ENCODE measurements at places on chromosomes 16 and 17.
A peak's percentile ranks its signal among the peaks of the same experiment; 100 is the strongest.

DNA sequence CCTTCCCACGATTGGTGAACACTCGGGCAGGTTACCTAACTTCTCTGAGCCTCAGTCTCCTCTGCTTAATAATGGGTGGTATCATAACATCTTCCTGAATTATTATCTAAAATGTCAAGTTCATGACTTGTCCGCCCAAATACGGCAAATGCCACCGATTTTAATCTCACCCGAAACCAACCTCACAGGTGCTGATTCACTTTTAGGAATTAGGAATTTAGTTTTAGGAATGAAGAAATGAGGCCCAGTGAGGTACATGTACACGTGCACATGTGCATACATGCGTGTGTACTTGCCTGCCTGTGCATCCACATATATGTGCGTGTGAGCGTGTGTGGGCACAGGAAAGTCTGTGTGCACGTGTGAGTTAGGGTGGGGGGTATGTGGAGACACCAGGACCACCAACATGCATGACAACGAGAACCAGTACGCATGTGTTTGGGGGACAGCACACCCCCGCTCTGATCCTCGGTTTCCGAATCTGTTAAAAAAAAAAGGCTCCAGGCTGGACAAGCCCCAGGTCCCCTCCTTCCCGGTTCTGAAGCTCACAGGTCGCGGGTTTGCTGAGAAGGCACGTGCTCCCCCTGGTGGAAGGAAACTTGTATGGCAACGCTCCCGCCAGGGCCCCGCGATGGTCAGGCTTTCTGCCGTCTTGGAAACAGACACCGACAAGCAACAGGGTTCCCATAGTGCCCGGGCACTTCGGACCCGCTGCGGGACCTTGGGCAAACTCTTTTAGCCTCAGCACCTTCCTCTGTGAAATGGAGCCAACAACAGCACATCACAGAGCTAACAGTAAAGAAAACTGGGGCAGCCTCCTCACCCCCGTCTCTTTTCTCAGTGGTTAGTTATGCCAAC lies 219.2 kb downstream of the RBFOX3 start:
- peak; percentile 61 for DNase-seq

- no peak for DNase-seq
Observed at GRCh38 chr17:79932451-79933306, 93.4 kb upstream of the CBX4 start.

GRCh38 chr17:4665027-4665426 lies 23.5 kb upstream of the ALOX15 start:
- DNase-seq = no peak

GRCh38 chr16:14196011-14196410 lies 124.9 kb downstream of the MRTFB start:
- DNase-seq = no peak

DNA sequence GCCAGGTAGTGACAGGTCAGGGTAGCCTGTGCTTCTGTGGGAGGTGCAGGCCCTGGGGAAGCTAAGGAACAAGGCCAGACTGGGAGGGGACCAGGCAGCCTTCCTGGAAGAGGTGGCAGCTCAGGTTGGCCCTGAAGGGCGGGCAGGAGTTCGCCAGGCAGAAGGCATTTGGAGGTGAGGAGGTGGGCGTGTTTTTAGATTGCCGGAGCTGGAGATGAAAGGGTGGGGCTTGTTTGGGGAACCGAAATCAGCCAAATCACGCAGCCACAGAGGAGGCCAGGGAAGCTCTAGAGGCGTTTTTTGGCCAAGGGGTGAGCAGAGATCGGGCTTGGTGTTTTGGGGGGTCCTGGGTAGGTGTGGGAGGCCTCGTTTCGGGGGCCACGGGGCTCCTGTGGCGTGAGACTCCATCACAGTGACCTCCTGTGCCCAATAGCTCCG lies 7.6 kb downstream of the ADCY7 start:
- DNase-seq = peak; percentile 70

DNA sequence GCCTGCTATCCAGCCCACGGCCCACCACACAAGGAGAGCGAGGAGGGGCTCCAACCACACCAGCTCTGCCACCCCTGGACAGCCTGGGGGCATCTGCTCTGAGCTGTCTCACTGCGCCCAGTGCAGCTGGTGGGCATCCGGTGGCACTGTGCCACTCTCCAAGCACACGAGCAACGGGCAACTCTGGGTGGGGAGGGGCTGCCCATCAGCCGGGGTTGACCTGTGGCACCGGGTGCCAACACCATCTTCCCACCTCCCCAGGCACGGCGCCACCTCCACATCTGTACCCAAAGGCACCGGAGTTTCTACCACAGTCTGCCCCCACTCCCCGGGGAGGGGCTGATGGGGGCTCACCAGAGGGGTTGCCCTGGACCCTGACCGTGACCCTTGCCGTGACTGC lies 241.8 kb downstream of the RBFOX3 start:
- no peak for DNase-seq

DNA sequence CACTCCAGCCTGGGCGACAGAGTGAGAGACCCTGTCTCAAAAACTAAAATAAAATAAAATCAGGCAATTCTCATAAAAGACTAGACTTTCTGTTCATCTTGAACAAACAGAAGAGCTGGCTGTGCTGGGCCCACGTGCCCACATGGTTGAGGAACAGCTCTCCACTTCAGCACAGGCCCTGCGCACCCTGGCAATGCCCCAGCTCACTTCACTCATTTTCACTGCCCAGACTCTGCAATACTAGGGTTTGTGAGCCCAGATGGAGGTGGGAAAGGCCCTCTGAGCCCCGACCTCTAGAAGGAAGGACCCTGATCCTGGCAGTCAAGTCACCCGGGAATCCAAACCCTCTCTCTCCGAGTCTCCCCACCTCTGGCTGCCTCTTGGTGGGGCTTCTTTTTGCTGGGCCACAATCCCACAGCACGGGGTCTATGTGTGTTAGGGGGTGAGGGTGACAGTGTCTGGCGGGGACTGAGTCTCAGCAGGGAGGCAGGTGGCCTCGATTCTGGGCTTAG lies 14.8 kb downstream of the MYLK3 start:
- DNase-seq = no peak

GRCh38 chr16:10421596-10421995 lies 35.7 kb downstream of the ATF7IP2 start:
- no peak for DNase-seq

- no peak for DNase-seq
Observed at GRCh38 chr17:32103476-32104113, 38.7 kb upstream of the RHOT1 start.

DNA sequence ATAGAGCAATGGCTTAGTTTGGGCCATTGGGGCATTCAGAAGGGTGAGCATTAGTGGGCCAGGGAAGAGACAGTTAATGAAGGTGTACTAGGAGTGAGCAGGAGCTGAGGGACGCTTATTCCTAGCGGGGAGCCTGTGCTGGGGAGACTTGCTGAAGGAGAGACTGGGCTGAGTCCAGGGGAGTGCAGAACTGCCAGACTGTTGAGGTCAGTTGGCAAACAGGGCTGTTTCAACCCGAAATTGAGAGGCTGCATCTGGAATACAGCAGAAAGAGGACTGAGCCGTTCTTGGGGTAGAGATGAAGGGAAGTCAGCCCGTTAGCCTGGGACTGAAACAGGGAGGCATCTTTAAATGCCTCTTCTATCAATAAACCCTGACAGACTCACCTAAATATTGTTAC lies 33.2 kb downstream of the MAP2K6 start:
- DNase-seq = no peak

DNA sequence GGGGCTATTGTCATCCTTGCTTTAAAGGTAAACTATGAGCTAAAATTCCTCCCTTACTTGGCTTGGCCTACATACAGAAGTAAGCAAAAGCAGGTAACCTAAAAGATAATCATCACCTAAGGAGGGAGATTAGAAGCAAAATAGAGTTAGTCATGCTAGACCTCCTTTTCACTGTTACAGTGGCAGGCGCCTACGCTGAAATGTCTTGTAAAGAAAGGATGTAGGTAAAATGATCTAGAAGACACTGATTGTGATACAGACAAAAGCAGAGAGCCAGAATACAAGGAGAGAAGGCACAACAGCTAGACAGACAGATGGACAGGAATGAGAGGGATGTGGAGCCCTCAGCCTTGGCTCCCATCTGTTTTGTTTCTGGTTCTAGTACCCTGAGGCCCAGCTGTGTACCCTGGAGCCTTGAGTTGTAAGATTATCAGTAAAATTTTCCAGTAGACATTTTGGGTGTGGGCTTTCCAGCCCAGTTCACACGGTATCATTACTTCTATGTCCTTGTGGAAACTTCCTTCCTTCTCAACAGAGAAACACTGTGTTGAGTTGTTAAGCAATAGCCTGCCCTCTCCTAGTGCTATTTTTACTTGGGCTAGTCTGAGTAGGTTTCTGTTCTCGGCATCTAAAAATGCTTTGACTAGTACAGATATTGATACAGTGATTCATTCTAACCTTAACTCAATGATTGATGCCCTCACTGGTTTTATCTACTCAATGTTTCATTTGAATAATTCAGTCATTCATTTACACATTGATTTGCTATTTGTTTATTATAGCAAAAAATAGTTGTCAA lies 7.7 kb upstream of the C16orf78 start:
- no peak for DNase-seq

GRCh38 chr16:67372664-67373063 lies 20.6 kb downstream of the TPPP3 start:
- DNase-seq = no peak

DNA sequence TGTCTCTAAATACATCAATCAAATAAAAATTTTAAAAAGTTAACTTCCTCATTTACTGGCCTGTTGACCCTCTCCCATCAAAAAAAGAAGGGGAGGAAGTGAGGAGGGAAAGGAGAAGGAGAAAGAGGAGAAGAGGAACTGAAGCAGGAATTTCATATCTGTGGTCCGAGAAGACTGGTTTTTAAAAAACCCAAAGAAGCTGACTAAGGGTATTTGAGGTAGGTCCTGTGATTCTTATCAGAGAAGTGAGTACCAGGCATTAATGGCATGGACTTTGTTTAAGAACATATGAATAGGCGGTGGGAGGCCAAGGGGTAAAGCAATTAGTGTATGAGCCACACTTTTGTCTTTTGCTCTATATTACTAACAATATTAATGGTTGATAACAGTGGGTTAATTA lies 2.0 kb downstream of the SLC46A1 start:
- DNase-seq = no peak

DNA sequence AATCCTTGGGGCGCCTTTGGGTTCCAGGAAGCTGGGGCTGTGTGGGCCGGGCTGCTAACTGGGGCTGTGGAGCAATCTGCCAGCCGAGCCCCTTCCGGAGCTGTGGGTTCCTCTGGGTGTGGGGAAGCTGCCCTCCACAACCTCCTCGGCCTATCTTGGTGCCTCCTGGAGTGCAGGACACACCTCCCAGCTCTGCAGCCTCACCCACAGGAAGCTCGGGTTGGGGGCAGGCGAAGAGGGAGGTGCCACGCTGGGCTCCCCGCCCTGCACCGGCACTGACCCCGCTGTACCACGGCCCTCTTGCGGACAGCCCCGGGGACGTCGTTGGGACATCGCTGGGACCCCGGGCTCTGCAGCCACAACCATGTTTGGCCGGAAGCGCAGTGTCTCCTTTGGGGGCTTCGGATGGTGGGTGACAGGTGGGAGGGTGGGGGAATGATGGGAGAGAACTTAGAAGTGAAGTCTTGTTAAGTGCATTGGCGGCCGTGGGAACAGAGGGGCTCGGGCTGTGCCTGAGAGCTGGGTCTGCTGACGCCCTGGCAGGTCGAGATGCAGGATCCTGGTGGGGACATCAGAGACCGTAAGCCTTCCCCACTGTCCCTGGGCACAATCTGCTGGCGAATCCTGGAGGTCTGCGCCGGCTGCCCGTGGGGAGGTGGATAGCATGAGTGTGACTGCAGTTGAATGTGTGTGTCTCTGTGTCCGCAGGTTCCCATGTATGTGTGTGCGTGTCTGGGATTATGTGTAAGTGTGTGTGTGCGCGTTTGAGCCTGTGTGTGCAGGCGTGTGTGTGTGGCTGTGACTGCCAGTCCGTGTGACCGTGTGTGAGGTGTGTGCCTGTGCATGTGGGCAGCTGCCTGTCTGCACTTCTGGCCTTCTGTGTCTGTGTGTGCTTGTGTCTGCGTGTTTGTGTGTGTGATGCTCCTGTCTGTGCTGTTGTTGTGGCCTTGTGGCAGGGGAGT lies at the start of gene RAP1GAP2:
Gene RAP1GAP2, plus strand, starts transcription at position 275 of the 962 bp plus-strand sequence. Its CDS starts 90 bp downstream, at position 365.
- DNase-seq = peak; percentile 83

GRCh38 chr16:54268766-54269165 lies 17.8 kb downstream of the IRX3 start:
- DNase-seq = no peak

- DNase-seq = no peak
Observed at GRCh38 chr16:53515811-53516210, 12.8 kb upstream of the AKTIP start.

GRCh38 chr17:19670908-19671307 lies 22.4 kb downstream of the ALDH3A2 start:
- DNase-seq = no peak

DNA sequence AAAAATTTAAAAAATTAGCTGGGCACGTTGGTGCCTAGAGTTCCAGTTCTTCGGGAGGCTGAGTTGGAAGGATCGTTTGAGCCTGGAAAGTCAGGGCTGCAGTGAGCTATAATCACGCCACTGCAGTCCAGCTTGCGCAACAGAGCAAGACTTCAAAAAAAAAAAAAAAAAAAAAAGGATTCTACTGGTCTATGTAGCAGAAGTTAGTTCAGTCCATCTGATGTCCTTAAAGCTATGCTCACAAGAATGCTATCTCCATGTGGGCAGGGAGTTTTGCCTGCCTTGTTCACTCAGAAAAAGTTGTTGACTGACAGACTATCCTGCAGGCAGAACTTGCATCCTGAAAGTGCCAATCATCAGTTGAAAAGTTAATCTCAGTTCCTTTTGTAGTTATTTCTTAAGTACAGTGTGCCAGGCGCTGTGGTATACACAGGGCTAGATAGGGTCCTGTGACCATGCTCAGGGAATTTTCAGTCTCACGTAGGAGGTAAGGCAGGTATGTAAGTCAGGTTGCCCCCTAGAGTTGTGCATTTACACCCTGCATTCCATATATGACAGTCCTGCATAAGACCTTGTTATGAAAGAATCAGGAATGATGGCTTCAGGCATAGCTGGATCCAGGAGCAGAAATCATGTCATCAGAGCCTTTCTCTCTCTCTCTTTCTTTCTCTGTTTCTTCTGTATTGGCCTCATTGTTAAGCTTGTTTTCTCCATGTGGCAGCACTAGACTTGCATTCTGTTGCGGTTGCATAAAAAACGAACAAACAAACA lies 7.6 kb downstream of the SYT17 start:
- DNase-seq = no peak

DNA sequence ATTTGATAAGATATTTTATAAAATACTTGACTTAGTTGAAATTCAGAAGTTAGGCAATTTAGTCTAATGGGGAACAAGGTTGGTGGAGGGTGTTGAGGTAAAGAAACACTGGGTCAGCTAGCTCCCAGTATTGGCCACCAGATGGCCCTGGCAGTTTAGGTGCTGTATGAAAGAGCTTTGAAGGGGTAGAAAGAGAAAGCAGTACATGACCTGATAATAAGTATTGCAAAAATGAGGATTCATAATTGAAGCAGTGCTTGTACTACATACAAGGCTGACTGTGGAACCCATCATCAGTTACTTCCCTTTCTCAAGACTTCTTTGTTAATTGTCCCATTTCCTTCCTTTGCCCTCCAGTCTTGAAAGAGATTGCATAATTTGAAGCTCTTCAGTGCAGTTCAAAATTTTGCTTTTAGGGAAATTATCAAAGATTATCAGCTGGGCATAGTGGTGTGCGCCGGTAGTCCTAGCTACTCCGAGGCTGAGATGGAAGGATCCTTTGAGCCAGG lies 29.4 kb downstream of the TANC2 start:
- peak; percentile 23 for DNase-seq

- no peak for DNase-seq
Observed at GRCh38 chr16:17229766-17230165, 241.0 kb downstream of the XYLT1 start.

GRCh38 chr17:79183293-79184158 lies 108.9 kb downstream of the ENGASE start:
- no peak for DNase-seq

- no peak for DNase-seq
Observed at GRCh38 chr16:10077861-10078260, 104.4 kb downstream of the GRIN2A start.

- DNase-seq = no peak
Observed at GRCh38 chr17:70716551-70716950, 547.2 kb downstream of the KCNJ2 start.
